ENCODE measurements at places on chromosomes 7 and 10. TPM values are rescaled to one million over a fixed set of nuclear protein-coding genes. Genes with fewer than 3 reads are reported as not detected.

The COBL gene
- not detected for total RNA-seq

The INA gene
- 0.13 TPM for total RNA-seq

The ZNF518A gene
- total RNA-seq: 7.3 TPM

The ANKRD30A gene
- total RNA-seq: not detected

The RGR gene
- total RNA-seq: not detected

The MRLN gene
- not detected for total RNA-seq

The CALML3 gene
- not detected for total RNA-seq

The GIMAP1 gene
- total RNA-seq: 13.5 TPM

The SPDYE2 gene
- not detected for total RNA-seq

The HTR5A gene
- not detected for total RNA-seq

The SUN3 gene
- not detected for total RNA-seq

The ZNF853 gene
- 0.79 TPM for total RNA-seq

The HABP2 gene
- total RNA-seq: not detected

The PLOD3 gene
- total RNA-seq: 65.4 TPM

The PRSS37 gene
- not detected for total RNA-seq

Measured in pulmonary artery endothelial cell (primary cell).